ENCODE measurements at places on chromosomes 12 and 14. TPM values are rescaled to one million over a fixed set of nuclear protein-coding genes. Genes with fewer than 3 reads are reported as not detected.

The KCTD10 gene
- total RNA-seq, result 33.0 TPM

DNA sequence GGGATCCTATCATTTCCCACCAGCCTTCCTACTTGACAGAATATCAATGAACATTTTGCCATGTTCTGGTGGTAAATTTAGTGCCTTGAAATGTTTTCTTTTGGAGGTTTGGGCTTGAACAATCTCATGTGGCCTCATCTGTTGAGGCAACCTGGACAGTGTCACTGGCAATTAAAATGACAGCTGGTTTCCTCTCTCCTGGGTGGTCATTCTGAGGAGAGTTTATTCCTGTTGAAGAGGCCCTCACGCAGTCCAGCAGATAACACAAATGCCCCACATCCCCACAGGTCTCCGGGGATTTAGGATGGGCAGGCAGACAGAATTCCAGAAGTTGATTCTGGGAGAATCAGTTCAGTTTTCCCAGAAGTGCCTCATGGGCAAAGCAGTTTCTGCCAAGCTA is 41.9 kb downstream of the MMAB start:
- DNase-seq, result no peak
- H3K4me3 ChIP-seq, result no peak overlapping the region
- peaks cover 5% of the 10 kb centered on the region for H3K4me1 ChIP-seq

- no peaks in the 10 kb centered on the region for H3K27me3 ChIP-seq
- no peaks in the 10 kb centered on the region for H3K4me1 ChIP-seq
- no peak overlapping the region for H3K27ac ChIP-seq
- H3K36me3 ChIP-seq, result no peaks in the 10 kb centered on the region
- DNase-seq, result no peak
Observed at GRCh38 chr12:83168751-83169150, 482.0 kb downstream of the TMTC2 start.

- no peak overlapping the region for H3K4me3 ChIP-seq
- DNase-seq, result peak; percentile 27
- no peaks in the 10 kb centered on the region for H3K27me3 ChIP-seq
- H3K36me3 ChIP-seq, result no peaks in the 10 kb centered on the region
Observed at GRCh38 chr12:131101703-131102492, 148.2 kb downstream of the ADGRD1 start.

GRCh38 chr12:84702001-84702400 is 210.6 kb downstream of the SLC6A15 start:
- peak; percentile 1 for DNase-seq
- H3K4me3 ChIP-seq, result no peak overlapping the region

- H3K36me3 ChIP-seq, result peaks cover 21% of the 10 kb centered on the region
- no peak overlapping the region for H3K4me3 ChIP-seq
- H3K4me1 ChIP-seq, result peaks cover 21% of the 10 kb centered on the region
- H3K27me3 ChIP-seq, result no peaks in the 10 kb centered on the region
- no peak for DNase-seq
- H3K27ac ChIP-seq, result no peak overlapping the region
Observed at GRCh38 chr12:122855928-122856831, 20.9 kb downstream of the HIP1R start.

The LMBR1L gene
- total RNA-seq, result 16.0 TPM

DNA sequence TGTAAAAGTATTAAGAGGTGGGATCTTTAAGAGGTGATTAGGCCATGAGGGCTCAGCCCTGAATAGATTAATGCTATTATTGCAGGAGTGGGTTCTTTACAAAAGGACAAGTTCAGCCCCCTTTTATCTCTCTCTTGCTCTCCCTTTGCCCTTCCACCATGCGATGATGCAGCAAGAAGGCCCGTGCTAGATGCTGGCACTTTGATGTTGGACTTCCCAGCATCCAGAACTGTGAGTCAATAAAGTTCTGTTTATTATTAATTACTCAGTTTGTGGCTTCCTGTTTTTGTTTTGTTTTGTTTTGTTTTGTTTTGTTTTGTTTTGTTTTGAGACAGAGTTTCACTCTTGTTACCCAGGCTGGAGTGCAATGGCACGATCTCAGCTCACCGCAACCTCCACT is 10.1 kb downstream of the RNASE1 start:
- H3K27ac ChIP-seq, result no peak overlapping the region
- H3K36me3 ChIP-seq, result no peaks in the 10 kb centered on the region
- no peak for DNase-seq
- H3K4me1 ChIP-seq, result no peaks in the 10 kb centered on the region

The AMDHD1 gene
- 0.41 TPM for total RNA-seq

The NDRG2 gene
- 0.08 TPM for total RNA-seq

The KIF5A gene
- 2.8 TPM for total RNA-seq

- H3K27ac ChIP-seq, result no peak overlapping the region
- no peak for DNase-seq
- peaks cover 12% of the 10 kb centered on the region for H3K4me1 ChIP-seq
Observed at GRCh38 chr12:108910336-108910735, 30.4 kb downstream of the DAO start.

The KIAA0586 gene
- 41.9 TPM for total RNA-seq

- no peak for DNase-seq
- H3K36me3 ChIP-seq, result no peaks in the 10 kb centered on the region
- no peak overlapping the region for H3K27ac ChIP-seq
- no peak overlapping the region for H3K4me3 ChIP-seq
- H3K27me3 ChIP-seq, result peaks cover 7% of the 10 kb centered on the region
- no peaks in the 10 kb centered on the region for H3K4me1 ChIP-seq
Observed at GRCh38 chr14:93629643-93630042, 158.6 kb downstream of the PRIMA1 start.

The HHIPL1 gene
- not detected for total RNA-seq

DNA sequence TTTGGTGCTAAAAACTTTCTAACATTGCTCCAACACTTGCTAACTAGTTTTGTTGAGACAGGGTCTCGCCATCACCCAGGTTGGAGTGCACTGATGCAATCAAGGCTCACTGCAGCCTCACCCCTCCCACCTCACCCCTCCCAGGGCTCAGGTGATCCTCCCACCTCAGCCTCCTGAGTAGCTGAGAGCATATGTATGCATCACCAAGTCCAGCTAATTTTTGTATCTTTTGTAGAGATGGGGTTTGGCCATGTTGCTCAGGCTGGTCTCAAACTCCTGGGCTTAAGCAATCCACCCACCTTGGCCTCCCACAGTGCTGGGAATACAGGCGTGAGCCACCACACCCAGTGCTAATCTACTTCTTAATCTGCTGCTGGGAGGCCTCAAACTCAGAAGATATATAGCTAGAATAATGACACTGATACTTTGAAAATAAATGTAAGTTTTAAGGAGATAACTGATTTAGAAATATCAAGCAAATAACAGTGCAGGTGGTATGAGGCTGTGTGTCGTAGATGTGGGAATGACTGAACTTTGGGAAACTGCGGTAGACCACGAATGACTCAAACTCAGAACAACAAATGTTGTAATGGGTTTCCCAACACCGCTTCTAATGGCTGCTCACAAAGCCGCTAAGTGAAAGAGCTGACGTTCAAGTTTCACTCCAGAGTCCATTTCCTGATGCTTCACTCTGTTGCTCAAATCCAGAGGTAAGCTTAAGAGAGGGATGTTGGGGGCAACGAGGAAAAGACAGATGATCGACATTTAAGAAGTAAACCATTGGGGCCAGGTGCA is 10.0 kb downstream of the TMCC3 start:
- no peaks in the 10 kb centered on the region for H3K27me3 ChIP-seq
- H3K4me3 ChIP-seq, result no peak overlapping the region
- no peaks in the 10 kb centered on the region for H3K36me3 ChIP-seq
- H3K27ac ChIP-seq, result no peak overlapping the region
- H3K4me1 ChIP-seq, result peaks cover 23% of the 10 kb centered on the region

The TXNRD1 gene
- total RNA-seq, result 294 TPM

The OR4E2 gene
- total RNA-seq, result not detected

DNA sequence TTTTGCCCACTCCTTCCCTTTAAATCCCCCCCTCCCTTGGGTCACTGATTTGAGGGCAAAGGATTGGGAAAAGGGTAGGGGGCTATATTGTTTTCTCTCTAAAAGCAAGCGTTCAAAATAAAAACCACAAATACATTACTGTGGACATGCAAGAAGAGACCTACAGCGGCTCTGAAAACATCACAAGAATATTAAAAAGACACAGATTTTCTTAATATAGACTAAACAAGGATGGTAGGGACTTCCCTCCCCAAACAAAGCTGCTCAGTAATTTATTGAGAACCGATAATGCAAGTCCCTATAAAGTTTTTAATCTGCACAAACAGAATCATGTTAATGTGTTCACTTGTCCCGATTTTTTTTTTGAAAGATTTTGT is 12.9 kb downstream of the TBX3 start:
- no peak overlapping the region for H3K4me3 ChIP-seq
- DNase-seq, result no peak
- peak overlapping the region; percentile 95 for H3K27ac ChIP-seq

- H3K4me3 ChIP-seq, result no peak overlapping the region
- H3K36me3 ChIP-seq, result no peaks in the 10 kb centered on the region
- DNase-seq, result no peak
- peak overlapping the region; percentile 31 for H3K27ac ChIP-seq
Observed at GRCh38 chr12:10182354-10183049, 3.7 kb downstream of the TMEM52B start.

The DLK1 gene
- total RNA-seq, result not detected

The OVCH1 gene
- not detected for total RNA-seq

- H3K27me3 ChIP-seq, result no peaks in the 10 kb centered on the region
- DNase-seq, result no peak
- peaks cover 14% of the 10 kb centered on the region for H3K4me1 ChIP-seq
- no peaks in the 10 kb centered on the region for H3K36me3 ChIP-seq
- no peak overlapping the region for H3K27ac ChIP-seq
Observed at GRCh38 chr14:94998685-94999084, 158.6 kb downstream of the DICER1 start.

- no peaks in the 10 kb centered on the region for H3K4me1 ChIP-seq
- H3K4me3 ChIP-seq, result no peak overlapping the region
- H3K27me3 ChIP-seq, result peaks cover 32% of the 10 kb centered on the region
- H3K36me3 ChIP-seq, result no peaks in the 10 kb centered on the region
- no peak overlapping the region for H3K27ac ChIP-seq
Observed at GRCh38 chr12:132182711-132183365, 38.6 kb downstream of the NOC4L start.

- no peaks in the 10 kb centered on the region for H3K27me3 ChIP-seq
- peak overlapping the region; percentile 51 for H3K27ac ChIP-seq
- DNase-seq, result peak; percentile 52
Observed at GRCh38 chr14:89288114-89288513, 128.9 kb downstream of the FOXN3 start.

DNA sequence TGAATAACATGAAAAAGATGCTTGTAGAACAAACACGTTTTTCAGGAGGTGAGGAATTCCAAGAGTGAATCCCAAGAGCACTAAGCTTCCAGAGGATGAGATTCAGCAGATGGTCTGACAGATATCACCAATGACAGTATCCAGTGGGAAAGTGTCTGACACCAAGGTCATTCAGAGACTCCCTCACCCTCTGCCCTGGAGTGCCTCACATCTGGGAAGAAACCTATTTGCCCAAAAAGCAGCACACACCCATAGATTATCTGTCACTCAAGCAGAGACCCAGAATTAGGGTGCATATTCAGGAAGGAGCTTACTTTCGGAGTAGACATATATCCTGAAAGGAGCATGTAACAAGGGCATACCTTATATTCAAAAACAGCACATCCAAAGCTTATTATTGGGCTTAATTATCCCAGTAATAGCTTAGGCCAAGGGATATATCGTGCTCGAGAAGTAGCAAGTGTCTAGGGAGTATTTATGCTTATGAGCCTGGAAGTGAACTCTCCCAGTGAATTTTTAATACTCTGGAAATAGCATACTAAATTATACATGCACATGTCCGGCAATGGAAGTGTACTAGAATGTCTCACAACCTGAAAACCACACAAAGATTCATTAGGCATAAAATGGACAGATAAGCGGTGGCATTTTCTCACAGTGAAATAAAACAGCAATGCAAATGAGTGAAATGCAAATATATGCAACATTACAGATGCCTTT is 998.1 kb upstream of the TMEM132C start:
- no peak overlapping the region for H3K27ac ChIP-seq
- no peaks in the 10 kb centered on the region for H3K36me3 ChIP-seq
- H3K27me3 ChIP-seq, result no peaks in the 10 kb centered on the region
- no peak for DNase-seq
- H3K4me3 ChIP-seq, result no peak overlapping the region

DNA sequence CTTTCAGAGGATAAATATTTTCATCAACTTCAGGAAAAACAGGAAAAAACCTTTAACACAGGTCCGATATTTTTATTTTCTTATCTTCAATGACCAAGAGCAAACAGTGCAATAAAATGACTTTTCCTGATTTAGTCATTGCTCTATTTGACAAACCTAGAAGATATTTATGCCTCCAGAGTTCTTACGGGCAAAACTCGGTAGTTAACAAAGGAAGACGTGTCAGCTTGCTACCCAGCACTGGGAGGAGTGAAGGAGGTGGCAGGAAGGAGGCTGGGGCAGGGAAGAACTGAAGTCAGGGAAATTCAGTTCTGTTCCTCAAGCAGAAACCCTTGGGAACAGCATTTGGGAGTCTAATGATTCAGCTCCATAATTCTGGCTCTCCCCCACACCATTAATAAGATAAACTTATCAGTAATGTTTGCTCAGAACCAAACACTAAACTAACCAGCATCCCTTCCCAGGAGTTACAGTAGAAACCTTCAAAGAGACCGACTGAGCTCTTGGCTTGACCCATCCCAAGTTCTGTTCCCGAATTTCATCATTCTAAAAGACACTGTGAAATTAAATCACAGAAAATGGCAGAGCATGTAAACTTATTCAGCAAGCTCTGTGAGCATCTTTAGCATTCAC is 163.3 kb downstream of the APAF1 start:
- no peak for DNase-seq
- H3K36me3 ChIP-seq, result no peaks in the 10 kb centered on the region
- H3K4me3 ChIP-seq, result no peak overlapping the region
- H3K4me1 ChIP-seq, result no peaks in the 10 kb centered on the region

DNA sequence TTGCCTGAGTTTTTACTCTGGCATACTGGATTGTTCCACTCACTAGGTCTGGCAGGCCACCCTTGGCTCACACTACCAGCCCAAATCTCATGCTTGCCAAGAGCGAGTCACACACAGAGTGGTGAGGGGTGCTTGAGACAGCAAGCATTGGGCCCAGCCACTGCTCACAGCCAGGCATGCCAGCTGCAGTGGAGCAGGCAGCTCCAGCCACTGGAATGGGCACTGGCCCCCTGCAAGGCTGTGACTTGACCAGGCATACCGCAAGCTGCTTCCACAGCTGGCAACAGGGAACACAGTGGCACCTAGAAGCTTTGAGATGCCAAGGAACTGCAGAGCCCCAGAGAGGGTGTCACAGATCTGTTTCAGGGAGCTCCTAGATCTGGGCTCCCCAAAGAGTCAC is 488.5 kb downstream of the LRFN5 start:
- H3K4me1 ChIP-seq, result no peaks in the 10 kb centered on the region
- DNase-seq, result no peak
- H3K27ac ChIP-seq, result no peak overlapping the region
- H3K4me3 ChIP-seq, result no peak overlapping the region
- no peaks in the 10 kb centered on the region for H3K36me3 ChIP-seq

DNA sequence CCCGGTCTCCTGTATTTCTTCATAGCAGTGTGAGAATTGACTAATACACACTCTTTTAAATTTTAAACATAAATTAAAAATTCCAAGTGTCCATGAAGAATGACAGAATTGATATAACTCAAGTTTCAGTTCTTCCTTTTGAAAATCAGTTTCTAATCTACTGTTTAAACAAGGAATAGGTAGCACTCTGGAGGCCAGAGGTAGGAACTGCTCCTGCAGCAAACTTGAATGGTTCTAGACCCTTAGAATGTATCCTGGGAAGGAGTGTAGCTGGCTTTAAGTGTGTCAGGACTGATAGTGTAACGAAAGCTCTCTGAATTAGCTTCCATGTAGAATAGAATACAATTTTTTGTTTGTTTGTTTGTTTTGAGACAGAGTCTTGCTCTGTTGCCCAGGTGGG is 76.8 kb downstream of the AKAP6 start:
- peaks cover 4% of the 10 kb centered on the region for H3K4me1 ChIP-seq
- DNase-seq, result no peak
- H3K27me3 ChIP-seq, result no peaks in the 10 kb centered on the region
- H3K4me3 ChIP-seq, result no peak overlapping the region
